Nucleus accumbens (tissue), 56 donors: ENCODE measurements at places on chromosomes 13 and 19.

- no peak for DNase-seq
Observed at GRCh38 chr19:46472592-46472991, 1.2 kb upstream of the PNMA8A start.

GRCh38 chr19:56987184-56987583, 132.6 kb upstream of the USP29 start:
- DNase-seq, result no peak

DNA sequence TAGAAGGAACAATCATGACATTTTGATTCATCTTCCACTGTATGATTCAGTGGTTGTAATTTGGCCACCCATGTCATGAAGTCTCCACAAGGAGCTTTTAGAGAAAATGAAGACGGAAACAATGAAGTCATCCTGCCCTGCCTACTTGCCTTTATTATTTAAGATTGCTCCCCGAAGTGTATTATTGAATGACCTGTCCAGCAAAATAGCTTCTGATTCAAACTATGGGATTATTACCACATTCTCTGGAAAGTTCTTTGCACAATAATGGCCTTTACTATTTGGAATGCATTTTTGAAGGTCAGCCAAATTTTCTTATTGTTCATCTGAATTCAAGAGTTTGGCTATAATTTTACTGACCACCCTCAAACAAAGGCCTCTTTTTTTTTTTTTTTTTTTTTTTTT, 77.8 kb upstream of the RFC3 start:
- no peak for DNase-seq

GRCh38 chr13:87058786-87059329, 612.3 kb upstream of the SLITRK5 start:
- DNase-seq, result no peak

GRCh38 chr19:31491242-31491641, 142.0 kb upstream of the TSHZ3 start:
- no peak for DNase-seq

GRCh38 chr13:113322043-113322461, 25.0 kb downstream of the LAMP1 start:
- DNase-seq, result no peak

DNA sequence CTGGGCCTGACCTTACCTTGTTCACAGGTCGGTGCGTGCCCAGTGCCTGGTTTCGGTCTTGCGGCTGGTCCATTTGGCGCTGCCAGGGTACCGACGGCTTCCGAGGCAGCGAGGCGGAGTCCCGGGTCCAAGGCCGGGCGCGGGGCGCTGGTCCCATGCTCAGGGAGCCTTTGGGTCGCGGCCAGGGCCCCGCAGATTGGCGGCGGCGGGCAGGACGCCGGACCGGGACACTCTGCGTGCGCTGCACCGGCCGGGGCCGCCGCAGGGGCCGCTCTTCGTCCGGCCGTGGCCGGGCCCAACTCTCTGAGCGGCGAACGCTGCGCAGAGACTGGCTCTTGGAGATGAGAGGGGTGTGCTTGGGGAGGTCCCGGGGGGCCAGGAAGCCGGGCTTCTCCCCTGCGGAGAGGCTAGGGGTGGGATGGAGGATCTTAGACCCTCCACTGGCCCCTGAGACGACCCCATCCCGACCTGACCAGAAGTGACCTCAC, 3.4 kb upstream of the WIZ start:
- no peak for DNase-seq

GRCh38 chr13:50747737-50748350, 95.6 kb downstream of the DLEU7 start:
- DNase-seq, result no peak

DNA sequence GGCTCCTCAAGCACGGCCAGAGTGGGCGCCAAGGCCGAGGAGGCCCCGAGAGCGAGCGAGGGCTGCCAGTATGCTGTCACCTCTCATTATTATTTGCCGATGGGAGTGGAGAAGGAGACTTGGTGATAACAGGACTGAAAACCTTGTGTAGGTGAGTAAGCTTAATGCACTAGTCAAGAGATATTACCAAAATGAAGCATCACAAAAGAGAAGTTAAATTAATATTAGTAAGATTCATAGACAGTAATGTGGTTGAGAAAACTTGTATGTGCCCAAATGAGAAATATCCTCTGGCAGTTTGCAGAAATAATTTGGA, 204.5 kb upstream of the SLITRK1 start:
- DNase-seq, result no peak

DNA sequence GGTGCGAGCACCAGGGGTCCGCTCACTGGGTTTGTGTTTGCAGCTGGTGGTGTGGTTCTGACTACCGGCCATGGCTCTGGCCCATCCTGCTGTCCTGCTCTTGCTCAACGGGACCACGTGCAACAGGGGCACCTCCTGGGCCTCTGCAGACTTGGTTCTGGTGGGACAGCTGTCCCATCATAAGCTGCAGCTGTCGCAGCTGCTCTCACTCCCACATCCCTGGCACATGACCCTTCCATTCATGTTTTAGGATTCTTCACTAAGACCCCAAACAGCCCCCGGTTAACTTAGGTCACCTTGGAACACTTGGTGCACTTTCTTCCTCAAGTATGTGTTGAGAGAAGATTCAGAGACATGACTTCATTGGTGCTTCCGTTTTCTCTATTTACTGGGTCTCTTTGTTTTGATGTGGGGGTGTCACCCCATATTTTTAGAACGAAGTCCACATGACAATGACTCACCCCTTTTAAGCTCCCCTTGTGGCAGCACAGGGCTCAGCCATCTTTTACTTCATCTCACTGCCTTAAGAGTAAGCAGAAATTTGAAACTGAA, 68.4 kb upstream of the ARHGEF7 start:
- no peak for DNase-seq

GRCh38 chr19:14577264-14577663, 5.4 kb upstream of the NDUFB7 start:
- DNase-seq, result no peak
